ENCODE measurements at places on chromosomes 5 and 9.

DNA sequence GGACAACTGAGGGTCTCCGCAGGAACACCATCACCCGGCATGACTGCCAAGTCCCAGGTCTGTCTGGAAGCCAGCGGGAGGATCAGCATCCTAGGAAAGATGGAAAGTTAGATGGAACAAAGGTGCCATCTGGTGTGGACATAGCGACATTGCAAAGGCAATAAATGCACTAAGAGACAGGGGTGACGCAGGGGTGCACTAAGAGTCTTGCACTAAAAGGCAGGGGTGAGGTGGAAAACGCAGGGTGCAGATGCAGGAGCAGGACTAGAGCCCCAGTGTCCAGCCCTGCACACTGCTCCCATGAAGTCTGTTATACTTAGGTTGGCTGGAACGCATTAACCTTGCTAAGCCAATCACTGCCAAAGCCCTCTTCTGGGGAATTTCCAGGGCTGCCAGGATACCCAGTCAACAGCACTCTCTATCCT is 15.5 kb downstream of the ATOX1 start:
- no peak for DNase-seq

DNA sequence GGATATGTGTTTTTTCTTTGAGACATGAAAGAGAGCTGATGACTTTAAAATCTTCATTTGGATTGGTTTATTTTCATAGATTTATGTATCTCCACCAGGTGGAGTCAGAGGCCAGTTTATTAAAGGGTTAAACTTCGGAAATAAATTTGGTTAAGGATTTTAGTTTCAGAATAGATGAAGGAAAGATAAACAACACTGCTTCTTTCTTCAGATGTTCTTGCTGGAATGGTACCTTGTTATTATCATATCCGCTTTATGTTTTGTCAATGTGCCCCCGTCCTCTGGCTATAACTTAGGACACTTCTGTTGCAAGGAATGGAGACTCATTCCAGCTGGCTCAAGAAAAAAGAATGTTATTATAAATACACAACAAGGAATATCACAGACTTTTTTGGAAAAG is 81.2 kb downstream of the ALDH1A1 start:
- DNase-seq: no peak

- no peak for DNase-seq
These were observed 219.3 kb downstream of the SMARCA2 start for GRCh38 chr9:2234371-2234893.

DNA sequence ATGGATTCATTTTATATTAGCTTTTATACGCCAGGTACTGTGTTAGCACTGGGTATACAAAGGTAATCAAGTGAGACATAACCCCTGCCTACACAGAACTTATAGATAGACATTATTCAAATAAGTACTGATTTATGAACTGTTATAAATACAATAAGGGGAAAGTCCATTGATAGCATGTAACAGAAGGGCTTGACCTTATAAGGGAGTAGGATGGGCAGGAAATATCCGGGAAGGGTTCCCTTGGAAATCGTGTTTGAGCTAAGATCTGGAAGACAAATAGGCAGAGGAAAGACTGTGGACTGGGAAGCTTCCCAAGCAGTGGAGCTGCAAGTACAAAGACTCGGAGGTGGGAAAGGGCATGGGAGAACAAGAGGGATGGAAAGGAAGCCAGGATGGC is 111.5 kb downstream of the WDR41 start:
- no peak for DNase-seq

DNA sequence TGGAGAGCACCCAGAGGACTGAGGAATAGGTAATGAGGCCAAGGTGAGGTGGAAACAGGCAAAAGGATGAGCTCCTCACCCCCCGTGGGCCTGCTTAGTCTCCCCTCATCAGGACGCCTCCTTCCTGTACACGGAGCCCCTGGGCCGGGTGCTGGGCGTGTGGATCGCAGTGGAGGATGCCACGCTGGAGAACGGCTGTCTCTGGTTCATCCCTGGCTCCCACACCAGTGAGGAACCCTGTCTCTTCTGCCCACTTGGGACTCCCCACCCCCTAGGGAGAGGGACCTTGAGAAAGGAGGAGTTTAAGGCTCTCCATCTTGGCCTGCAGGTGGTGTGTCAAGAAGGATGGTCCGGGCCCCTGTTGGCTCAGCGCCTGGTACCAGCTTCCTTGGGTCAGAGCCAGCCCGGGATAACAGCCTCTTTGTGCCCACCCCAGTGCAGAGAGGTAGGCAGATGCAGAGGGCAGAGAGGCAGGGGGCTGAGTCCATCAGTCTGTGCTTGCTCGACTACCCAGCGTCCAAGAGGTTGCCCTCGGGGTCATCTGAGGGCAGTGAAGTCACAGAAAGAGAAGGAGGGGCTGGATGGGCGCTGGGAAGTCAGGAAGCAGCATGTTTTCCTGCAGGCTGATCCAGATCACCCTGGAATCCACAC is 7.0 kb downstream of the DOLK start:
- DNase-seq: no peak

DNA sequence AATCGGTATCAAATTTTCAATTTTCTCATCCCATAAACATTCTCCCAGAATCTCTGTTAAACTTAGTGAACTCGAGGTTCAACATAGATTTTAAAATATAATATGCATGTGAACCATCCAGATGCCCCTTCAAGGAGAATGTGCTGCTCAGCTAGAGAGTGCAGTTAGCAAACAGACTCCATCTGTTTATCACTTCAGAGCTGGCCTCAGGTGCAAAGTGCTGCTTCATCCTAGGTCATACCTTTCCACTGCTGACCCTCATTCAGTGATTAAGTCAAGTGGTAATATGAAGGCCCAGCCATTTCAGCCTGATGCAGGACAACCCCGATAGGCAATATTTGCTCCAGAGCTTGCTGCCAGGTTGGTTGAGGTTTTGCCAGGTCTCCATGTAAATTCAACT is 339.0 kb upstream of the POU5F2 start:
- no peak for DNase-seq

All from activated CD4-positive, alpha-beta memory T cell treated with anti-CD3 and anti-CD28 coated beads for 36 hours (primary cell).